ENCODE measurements at places on chromosomes 2 and 18.

DNA sequence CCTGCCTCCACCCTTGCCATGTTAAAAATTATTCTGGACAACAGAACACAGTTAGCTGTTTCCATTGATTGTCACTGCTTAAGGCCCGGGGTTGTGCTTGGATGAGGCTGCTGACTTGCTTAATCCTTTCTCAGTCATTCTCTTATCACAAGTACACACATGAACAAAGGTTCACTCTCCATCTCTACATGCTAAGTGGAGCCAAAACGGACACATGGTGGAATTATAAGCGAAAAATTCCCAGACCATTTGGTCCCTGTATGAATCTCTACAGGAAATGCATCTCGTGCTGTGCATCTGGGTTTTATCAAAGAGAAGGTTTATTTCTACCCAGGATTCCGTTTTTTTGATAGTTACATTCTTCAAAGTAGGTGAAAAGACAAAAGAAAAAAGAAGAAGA lies 177.5 kb upstream of the ETAA1 start:
- DNase-seq: no peak

- no peak for DNase-seq
Measured at GRCh38 chr2:213016166-213016983, 135.0 kb downstream of the IKZF2 start.

DNA sequence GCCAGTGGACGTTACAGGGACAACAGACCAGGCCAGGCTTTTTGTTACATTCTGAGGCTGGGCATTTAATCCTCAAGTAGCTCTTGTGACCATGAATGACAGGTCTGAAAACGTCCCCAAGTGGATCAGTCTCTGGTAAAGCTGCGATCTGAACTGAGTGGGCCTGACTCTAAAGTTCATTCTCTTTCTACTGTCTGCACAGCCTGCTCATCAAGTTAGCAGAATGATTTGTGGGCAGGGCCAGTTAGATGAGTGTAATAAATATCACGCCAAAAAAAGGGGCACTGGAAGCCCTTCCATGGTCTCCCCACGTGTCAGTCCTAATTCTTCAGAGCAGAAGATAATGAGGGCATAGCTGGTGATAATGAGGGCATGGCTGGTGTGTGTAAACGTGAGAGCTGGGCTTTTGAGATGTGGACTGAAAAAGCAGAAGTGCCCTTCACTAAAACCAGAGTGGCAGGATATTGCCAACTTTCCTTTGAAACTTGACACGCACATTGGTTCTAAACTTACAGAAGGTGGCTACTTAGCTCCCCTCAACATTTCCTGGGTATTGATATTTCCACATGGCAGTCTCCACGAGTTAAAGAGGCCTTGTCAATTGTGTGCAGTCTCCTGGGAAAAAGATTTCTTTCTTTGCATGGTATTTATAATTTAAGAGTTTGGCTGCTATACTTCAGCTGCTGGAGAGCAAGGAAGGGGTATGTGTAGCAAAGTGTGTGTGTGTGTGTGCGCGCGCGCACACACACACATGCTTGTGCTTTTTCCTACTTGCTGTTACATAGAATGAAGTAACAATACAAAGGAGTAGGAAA lies 72.7 kb upstream of the LYPD6B start:
- DNase-seq: no peak

DNA sequence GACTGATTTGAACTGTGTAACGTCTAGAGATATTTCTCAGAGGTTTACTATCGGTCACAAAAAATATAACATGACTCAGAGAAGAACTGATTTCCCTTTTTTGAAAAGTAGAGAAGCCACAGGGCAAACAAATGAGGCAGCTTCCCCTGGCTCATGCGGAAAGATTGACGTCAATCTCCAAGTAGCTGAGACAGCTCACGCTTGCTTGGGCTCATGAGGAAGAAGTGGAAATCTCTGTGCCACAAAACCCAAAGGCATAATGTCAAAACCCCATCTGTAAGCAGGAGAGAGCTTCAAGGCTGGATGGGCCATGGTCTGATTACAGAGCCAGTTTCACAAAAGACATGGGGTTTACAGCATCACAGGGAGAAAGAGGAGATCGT lies 188.1 kb downstream of the ARL4C start:
- no peak for DNase-seq

DNA sequence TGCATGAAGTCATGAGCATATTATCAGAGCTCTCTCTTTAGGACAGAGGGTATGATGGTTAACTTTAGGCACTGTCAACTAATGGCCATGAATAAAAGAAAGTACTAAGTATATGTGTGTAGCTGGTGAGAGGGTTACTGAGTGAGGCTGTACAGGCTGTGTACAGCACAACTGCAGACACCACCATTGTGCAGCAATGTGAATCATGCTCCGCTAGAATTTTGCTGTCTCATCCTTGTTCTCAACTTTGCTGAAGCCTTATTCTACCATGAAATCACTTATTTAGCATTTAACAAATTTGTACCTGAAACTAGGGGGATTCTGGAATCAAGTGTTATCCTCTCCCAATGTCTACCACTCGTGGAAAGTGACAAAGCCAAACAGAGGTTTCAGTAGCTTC lies 414.9 kb downstream of the PLCL1 start:
- no peak for DNase-seq

GRCh38 chr2:64957109-64957903 lies 31.9 kb upstream of the SLC1A4 start:
- no peak for DNase-seq

DNA sequence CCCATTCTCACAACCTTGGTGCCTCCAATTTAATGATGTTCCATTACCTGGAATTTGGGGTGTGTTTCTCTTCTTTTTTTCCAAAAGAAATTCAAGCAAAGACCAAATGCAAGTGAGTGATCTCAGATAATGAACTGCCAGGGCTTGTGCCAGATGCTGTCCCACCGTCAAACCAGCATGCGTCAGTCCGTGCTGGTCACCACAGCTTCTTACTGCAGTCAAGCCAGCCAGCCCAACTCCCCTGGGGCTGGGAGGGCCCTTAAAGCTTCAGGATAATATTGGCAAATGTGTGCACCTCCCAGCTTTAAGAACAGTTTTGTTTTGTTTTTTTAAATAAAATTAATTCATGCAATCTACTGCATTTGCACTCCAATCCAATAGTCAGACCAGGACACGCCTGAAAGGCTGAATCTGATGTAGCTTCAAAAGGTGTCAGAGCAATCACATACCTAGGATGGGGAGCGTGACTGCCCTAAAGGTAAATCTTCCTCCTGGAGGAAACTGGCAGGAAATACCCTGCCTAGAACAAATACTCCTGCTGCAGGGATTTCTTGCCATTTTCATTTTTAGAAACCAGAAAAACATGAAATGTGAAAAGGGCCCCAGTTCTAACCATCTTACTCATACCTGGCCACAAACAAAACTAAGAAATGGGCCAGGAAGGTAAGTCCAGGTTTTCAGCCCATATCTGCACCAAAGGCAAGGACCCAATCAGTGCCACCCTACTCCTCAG lies 26.8 kb upstream of the SP3 start:
- DNase-seq: no peak

- DNase-seq: no peak
Measured at GRCh38 chr18:6088432-6088831, 193.1 kb upstream of the TMEM200C start.

DNA sequence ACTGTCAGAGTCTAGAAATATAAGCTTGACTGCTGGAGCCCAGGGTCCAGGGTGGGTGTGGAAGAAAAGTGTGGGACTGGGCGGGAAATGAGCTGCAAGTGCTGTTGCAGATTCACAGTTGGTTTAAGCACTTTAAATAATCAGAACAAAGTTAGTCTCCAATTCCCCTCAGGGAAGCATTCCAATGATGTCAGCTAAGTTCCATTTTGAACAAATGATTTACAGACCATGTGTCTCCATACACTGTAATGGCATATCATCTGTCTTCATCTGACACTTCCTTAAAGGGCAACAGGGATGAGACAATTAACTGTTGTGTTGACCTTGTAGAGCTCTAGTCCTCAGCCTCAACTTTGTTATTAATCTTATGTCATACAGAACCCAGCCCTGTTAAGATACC lies 31.5 kb upstream of the REG3A start:
- no peak for DNase-seq

DNA sequence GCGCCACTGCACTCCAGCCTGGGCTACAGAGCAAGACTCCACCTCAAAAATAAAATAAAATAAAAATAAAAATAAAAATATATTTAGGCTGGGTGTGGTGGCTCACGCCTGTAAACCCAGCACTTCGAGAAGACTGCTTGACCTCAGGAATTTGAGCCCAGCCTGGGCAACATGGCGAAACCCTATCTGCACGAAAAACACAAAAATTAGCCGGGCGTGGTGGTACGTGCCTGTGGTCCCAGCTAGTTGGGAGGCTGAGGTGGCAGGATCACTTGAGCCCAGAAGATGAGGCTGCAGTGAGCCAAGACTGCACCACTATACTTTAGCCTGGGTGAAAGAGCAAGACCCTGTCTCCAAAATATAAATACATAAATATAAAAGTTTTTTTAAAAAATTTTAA lies 6.4 kb downstream of the RTN4 start:
- DNase-seq: no peak

DNA sequence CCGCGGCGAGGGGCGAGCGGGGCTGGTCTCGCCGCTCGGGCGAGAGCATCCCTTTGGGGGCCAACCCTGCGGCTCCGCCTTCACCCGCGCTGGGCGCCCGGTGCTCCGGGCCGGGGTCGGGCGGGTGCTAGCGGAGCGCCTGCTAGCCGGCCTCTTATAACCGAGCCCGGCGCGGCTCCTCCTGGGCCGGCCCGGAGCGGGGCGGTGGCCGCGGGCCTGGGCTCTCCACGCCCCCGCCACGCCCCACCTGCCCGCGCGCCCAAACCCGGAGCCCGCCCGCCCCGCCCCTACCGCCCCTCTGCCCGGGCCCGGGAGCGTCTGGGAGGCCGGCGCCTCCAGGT lies at the start of gene FOXI3:
TSS of gene FOXI3 (minus strand) at position 129 of the 341 bp plus-strand sequence. CDS start 158 bp downstream, outside the sequence.
- DNase-seq: no peak

GRCh38 chr18:79511671-79512301 lies 116.1 kb downstream of the NFATC1 start:
- no peak for DNase-seq

GRCh38 chr18:75057169-75057960 lies 151.6 kb downstream of the PTGR3 start:
- DNase-seq: no peak

- DNase-seq: no peak
Measured at GRCh38 chr2:220533485-220533884, 906.1 kb downstream of the SLC4A3 start.

- DNase-seq: no peak
Measured at GRCh38 chr2:218368621-218369153, 12.0 kb downstream of the CATIP start.

DNA sequence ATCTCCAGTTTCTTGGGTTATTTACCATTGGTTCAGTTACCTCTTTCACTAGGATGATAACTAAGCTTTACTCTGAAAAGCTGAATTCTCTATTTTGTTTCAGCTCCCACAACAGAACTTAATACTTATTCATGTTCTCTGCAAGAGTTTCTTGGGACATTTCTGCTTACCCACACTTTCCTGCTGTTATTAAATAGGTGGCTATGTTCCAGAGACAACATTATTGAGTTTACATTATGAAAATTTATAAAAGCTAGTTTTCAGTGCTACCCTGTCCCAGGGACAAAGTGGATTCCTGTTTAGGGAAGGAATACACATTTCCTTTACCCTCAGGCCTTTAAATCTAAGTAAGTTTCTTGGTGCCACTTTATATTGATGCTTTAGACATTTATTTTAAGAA lies 7.0 kb upstream of the GPD2 start:
- DNase-seq: no peak

DNA sequence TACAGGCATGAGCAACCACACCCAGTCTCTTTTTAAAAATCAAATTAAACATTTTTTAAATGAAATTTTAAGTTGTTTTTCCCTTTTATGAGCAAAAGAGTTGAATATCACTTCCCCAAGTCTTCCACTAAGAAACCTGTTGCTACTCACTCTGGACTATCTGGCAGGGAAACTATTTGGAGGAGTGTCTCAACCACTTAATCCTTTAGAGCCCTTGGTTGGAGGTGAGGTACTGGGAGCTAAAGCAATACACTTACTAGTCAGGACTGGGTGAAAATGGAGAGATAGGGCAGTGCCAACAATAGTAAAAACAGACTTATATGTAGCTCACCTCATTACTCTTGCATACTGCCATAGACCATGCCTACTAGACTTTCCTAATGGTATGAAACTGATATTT lies 135.5 kb downstream of the RND3 start:
- DNase-seq: no peak

GRCh38 chr2:217382794-217383193 lies 522.9 kb upstream of the TNP1 start:
- DNase-seq: no peak

DNA sequence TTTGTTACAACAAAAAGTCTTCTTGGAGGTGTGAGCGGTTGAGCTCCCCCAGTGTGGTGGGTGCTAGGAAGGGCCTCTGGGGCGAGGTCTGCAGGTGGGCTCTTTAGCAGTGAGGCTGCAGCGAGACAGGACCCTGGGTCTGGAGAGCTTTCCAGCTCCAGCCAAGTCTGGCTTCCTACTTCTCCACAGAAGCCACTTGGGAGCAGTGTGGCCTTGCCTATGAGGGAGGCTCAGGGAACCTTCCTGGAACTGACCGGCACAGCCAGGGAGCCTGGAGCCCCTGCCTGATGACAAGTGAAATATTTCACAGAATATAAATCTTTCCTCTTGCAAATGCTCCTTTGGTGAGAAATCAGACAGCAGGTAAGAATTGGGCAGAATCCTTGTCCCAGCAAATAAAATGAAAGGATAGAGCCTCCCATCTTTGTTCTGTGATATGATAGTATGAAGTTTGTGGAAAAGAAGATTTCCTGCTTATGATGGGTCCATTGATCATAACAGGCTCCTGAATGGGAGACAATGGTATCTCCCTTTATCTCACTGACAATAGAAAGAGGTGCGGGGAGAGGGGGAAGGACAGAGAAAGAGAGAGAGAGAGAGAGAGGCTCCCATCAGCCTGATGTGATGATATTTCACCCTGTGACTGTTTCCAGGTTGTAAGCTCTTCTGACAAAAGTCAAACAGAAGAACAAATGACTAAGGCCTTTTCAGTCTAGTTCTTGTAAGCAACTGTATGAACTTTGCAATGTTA lies 289.8 kb upstream of the SPRED2 start:
- peak; percentile 42 for DNase-seq

- no peak for DNase-seq
Measured at GRCh38 chr2:49959961-49960553, 805.7 kb upstream of the FSHR start.

DNA sequence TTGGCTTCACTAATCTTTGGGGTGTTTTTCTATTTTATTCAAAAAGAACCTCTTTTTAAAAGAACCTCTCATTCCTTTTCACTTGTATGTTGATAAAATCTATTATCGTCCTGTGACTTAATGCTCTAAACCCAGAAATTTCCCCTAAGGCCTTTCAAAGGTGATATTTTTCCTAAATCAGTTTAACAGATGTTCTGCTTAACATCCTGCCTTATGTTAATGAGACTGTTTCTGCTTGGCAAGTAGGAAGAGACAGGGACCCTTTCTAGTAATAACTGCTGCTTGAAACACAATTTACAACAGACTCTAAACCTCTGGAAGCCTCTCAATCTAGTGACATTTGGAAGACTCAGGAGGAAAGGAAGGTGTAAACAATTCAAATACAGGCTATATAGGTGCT lies 128.8 kb downstream of the KCNJ3 start:
- DNase-seq: no peak

DNA sequence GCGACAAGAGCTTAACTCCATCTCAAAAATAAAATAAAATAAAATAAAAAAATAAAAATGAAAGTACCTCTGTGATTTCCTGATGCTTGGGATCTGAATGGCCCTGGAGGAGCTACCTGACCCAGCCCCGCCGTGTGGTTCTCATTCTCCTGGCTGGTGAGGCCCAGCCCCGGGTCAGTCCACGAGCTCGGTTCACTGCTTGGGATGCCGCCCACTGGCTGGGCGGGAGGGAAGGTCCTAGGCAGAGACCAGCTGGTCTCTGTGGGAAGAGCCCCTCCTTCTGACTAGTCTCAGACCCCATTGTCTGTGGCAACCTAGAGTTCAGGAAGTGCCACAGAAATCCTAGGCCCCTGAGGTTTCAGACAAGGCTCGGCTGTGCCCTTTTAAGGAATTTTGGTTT lies 55.1 kb upstream of the DLGAP1 start:
- no peak for DNase-seq

Measured in neural crest cell (in vitro differentiated cells).